ENCODE measurements at places on chromosomes 11 and 22. TPM values are rescaled to one million over a fixed set of nuclear protein-coding genes. Genes with fewer than 3 reads are reported as not detected.

DNA sequence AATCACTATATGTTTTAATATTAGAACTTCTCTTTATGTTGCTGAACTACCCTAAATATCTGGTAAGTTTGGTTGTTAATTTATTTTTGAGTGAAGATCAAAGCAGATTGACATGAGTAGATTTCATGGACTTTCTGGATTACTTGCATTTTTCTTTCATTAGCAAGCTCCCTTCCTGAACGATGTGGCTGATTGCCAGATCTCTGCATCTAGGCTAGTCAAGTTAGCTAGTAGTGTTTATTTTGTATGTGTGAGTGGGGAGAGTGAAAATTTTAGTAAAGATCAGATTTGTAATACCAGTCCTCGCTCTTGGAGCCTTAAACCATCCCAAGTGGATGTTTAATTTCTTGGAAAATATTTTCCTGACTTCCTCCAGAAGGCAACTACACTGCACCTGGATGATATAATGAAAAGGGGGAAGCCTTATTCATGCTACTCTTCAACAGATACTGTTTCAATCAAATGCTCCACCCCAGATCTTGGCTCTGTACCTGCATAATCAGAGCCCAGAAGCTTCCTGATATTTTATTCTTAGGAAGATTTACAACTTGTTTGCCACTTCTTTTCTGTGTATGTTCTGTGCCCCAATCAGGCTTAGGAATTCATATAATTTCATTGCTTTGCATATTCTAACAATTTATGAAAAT is 143.2 kb upstream of the GRIA4 start:
- no peak for DNase-seq

DNA sequence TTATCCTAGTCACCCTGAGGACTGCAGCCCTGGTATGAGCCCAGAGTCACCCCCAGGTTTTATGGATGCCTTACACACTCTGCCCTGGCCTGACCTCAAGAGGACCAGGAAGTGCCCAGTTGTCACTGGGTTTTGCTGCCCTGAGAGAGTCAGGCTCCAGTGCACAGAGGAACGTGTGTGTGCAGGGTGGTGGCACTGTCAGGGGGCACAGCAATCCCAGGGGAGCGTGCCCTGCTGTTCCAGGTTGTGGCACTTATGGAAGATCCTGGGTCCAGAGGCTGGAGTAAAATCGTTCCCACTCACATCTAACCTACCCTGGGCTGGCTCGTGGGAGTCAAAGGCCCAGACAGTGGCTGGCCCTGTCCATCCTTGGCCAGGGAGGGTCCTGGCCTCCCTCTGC is 7.6 kb downstream of the APOBEC3A start:
- no peak for DNase-seq

- no peak for DNase-seq
These were observed 20.1 kb downstream of the GNAZ start for GRCh38 chr22:23090457-23090835.

Gene ASRGL1
- 50.1 TPM for total RNA-seq

Gene NXPE4
- total RNA-seq = not detected

Gene ATM
- 77.3 TPM for total RNA-seq

Data from neural crest cell (in vitro differentiated cells).